ENCODE measurements at places on chromosomes 13 and 19.

- no peak for DNase-seq
Observed at GRCh38 chr19:52248241-52248640, 21.1 kb upstream of the ZNF766 start.

DNA sequence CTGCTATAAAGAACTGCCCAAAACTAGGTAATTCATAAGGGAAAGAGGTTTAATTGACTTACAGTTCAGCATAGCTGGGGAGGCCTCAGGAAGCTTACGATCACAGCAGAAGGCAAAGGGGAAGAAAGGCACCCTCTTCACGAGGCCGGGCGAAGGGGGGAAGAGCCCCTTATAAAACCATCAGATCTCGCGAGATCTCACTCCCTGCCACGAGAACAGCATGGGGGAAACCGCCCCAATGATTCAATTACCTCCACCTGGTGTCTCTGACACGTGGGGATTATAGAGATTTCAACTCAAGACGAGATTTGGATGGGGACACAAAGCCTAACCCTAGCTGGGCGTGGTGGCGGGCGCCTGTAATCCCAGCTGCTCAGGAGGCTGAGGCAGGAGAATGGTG is 42.8 kb downstream of the SLC6A16 start:
- DNase-seq, result no peak

DNA sequence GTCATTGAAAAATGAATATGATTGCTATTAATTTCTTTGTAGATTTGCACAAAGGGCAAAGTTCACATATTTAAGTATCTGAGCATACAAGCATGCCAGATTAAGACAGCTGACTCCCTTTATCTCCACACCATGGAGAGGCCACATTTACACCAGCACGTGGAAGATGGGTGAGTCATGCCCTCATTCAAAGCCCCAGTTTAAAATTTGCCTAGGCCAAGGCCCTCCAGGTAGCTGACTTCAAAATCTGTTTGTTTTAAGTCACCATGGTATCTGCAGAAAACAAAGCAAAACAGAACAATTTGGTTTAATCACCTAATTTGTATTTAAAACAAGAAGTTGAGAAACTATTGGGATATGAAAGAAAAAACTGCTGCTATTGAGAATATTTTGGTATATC is 109.2 kb downstream of the ESD start:
- DNase-seq, result no peak

GRCh38 chr13:88434953-88435352 is 763.8 kb downstream of the SLITRK5 start:
- DNase-seq, result no peak

- DNase-seq, result no peak
Observed at GRCh38 chr19:10800488-10800887, 35.5 kb downstream of the TMED1 start.

GRCh38 chr13:45752510-45752909 is 50.4 kb downstream of the CBY2 start:
- DNase-seq, result no peak

GRCh38 chr19:941292-942132 is 15.7 kb downstream of the ARID3A start:
- no peak for DNase-seq

GRCh38 chr13:50094615-50095293 is 79.5 kb downstream of the KCNRG start:
- no peak for DNase-seq

- no peak for DNase-seq
Observed at GRCh38 chr19:45906221-45906620, 3.8 kb upstream of the MYPOP start.

- no peak for DNase-seq
Observed at GRCh38 chr19:375395-376110, 31.0 kb upstream of the MIER2 start.

- DNase-seq, result no peak
Observed at GRCh38 chr19:524062-524674, 7.4 kb upstream of the CDC34 start.

DNA sequence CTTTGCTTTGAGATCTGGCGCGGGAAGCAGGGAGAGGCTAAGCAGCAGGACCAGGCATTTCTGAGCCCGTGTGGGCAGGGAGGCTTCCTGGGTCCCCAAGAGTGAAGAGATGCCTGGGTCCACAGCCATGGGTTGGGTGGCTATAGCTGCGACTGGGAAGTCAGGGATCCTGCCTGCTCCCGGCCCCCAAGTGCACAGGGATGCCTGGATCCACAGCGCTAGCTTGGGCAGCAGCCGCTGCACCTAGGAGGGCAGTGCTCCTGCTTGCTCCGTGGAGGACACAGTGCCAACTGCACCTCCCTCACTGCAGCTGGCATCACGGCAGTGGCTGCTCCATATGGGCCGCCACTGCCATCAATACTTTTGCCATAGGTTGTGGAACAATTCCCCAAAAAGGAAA is 384.7 kb downstream of the PCDH9 start:
- DNase-seq, result no peak

GRCh38 chr19:58007285-58007684 is 4.7 kb upstream of the ZNF606 start:
- DNase-seq, result no peak

DNA sequence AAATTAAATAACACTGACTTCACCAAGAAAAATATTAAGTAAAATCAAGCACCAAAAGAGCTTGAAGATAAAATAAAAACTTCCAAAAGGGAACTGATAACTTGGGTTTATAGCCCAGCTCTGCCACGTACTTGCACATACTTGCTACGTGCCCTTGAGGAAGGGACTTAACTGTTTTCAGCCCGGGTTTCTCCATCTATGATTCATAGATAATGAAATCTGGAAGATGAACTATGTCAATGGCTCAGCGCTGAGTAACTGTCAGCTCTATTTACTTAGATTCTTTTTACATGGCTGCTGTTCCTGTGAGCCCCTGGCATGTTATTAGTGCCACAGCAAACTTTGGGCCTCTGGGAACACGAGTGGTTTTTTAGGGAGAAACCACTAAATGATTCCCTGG is 9.6 kb upstream of the ZC3H13 start:
- DNase-seq, result no peak

DNA sequence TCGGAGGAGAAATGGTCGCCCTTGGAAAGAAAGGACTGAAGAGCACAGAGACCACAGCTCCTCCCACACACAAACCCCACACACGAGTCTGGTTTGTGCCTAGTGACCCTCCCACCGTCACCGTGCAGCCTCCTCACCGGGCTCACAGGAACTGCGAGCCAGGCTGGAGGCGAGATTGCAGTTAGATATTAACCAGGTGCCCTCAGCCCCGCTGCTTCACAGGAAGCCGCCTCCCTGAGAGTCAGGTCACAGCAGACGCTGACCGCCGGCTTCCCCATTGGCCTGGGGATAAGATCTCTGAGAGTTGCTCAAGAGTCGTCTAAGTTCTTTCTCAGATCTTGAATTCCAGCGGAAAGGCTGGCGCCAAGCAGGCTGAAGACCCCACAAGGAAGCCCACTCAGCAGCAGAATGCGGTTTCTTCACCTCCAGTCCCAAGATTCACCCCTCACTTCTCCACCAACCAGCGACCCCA is 870 bp downstream of the ZNF44 start:
- DNase-seq, result no peak

DNA sequence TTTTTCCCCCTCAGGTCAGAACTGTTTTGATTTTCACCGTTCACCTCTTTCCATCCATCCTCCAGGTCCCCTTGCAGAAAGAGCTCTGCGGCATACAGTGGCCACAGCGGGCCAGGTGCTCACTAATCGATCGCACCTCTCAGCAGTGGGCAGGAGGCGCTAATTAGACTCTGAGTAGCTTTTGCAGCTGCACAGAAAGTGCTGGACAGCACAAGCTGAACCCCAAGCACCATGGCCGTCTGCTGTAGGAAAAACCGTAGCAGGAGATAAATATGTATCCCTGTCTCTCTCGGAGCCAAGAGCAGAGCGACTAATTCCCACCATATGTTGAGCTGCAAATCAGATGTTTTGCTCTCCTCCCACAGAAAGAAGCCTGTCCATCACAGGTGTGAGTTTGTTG is 54.4 kb downstream of the PEX11G start:
- DNase-seq, result no peak

DNA sequence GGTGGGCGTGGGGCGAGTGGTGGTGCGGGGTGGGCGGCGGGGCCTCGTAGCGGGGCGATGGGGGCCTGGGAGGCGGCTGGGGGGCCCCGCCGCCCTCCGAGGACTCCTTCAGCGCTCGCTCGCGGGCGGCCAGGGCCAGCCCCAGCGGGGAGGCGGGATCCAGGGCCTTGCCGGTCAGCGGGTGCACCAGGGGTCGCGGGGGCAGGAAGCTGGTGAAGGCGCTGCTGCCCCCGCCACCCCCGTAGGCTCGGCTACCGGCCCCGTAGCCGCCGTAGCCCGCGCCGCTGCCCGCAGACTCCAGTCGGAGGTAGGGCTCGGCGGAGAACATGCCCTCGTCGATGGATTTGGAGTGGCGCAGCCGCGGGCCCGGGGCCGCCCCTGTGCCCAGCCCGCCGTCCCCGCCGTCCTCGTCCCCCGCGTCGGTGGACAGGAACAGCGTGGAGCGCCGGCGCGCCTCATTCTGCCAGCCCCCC is 18.6 kb downstream of the C19orf81 start:
- no peak for DNase-seq

DNA sequence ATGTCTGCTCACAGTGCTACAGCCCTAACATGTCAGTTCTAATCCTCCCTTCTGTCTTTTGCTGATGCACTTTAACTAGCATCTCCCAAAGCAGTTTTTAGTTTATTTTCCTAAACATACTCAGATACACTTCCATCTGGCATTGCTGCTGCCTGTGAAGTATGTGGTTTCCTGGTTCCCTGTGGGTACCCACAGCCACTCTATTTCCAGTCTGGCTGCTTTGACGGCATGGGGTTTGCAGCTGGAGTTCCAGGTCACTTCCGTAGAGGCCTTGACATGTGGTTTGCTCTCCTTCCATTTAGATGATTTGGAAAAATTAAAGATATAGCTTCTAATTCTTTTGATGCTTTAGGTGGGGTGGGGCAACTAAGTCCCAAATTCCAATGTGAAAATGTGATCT is 375.5 kb downstream of the PCDH20 start:
- no peak for DNase-seq

DNA sequence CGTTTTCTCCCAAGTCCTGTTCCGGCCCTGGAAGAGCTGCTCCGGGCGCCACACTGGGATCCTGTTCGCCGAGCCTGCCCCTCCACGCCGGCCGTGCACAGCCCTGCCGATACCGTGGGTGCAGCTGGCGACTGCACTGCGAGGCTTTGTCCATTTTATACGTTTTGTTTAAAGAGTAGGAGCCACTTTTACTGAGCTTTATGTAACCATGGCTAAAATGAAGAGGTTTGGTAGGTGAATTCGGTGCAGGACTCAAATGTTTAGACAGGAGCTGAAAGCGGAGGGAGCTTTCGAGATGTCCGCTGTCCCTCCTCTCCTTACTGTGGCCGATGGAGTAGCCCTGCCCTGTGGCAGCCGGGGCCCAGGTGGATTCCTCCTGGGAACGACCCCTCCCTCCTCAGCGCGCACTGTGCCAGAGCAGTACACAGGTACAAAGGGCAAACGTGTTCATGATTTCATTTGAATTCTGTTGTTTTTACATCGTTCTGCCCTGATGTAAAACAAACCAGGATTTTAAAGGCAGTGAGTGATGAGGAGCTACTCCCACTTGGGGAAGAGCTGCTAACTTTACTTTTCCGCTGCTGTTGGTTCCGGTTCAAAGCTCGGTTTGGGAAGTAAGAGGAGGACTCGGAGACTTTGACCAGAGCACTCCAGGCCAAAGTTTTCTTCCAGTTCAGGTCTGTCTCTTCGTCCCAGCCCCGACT is 1.7 kb downstream of the COL4A2 start:
- no peak for DNase-seq

DNA sequence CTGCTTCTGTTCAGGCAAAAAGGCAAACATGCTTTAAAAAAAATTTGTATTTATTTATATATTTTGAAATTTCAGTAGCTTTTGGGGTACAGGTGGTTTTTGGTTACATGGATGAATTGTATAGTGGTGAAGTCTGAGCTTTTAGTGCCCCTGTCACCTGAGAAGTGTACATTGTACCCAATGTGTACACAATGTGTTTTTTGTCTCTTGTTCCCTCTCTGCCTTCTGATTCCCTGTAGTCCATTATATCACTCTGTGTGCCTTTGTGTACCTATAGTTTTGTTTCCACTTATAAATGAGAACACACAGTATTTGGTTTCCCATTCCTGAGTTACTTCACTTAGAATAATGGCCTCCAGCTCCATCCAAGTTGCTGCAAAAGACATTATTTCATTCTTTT is 77.4 kb downstream of the PDS5B start:
- no peak for DNase-seq

DNA sequence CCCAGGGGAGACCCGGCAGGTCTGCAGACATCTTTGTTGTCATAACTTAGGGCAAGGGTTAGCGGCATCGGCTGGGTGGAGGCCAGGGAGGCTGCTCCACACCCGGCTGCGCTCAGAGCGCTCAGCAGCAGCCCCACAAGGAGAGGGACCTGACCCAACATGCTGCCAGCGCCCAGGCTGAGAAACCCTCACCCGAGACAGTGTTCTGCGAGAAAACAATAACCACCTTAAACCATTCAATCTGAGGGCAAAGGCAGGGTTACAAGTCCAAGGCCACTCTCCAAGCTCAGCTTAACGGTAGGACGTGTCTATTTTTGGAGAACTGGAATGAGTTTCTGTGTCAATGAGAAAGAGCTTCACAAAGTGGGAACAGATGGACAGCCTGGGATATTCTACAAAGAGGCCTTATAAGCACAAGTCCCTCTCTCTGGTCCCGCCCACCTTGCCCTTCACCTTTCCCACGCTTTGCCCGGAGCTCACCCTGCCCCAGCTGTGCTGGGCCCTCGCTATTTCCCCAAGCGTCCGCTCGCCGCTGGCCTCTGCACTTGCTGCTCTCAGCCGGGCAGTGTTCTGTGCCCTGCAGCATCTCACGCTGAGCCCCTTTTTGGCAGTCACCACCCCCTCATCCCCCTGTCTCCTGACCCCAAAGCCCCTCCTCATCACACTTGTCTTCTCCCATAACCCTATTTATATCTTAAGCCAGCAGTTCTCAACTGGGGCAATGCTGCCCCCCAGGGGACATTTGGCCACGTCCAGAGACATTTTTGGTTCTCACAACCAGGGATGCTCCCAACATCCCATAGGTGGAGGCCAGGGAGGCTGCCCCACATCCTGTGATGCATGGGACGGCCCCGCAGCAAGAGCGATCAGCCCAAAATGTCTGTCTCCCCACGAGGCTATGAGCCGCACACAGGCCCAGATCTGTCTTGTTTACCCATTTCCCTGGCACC is 17.6 kb downstream of the PPP1R12C start:
- no peak for DNase-seq

- DNase-seq, result no peak
Observed at GRCh38 chr13:28819046-28819730, 951 bp upstream of the MTUS2 start.

GRCh38 chr13:47774671-47774994 is 226.4 kb downstream of the SUCLA2 start:
- no peak for DNase-seq

GRCh38 chr13:27605099-27605498 is 15.2 kb downstream of the LNX2 start:
- no peak for DNase-seq

DNA sequence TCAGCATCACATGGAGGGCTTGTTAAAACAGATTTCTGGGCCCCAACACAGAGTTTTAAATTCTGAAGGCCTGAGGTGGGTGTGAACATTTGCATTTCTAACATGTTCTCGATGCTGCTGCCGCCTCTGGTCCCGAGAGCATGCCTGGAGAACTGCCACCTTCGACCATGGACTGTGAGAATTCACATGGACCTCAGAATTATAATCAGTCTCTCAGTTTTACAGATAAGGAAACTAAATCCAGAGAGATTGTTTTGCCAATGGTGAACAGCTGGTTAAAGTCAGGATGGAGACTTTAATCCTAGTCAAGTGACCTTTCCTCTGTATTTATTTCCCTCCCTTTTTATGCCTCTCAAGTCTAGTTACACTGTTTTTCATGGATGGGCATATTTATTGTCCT is 14.7 kb downstream of the ALOX5AP start:
- no peak for DNase-seq

All from stimulated activated CD8-positive, alpha-beta memory T cell treated with anti-CD3 and anti-CD28 coated beads, Interleukin-15, amount 100 ng/mL, for 4 hours (primary cell).